ENCODE measurements at places on chromosomes 12 and 14. TPM values are rescaled to one million over a fixed set of nuclear protein-coding genes. Genes with fewer than 3 reads are reported as not detected.

GRCh38 chr12:10863512-10864218, 14.4 kb upstream of the PRR4 start:
- DNase-seq = no peak

GRCh38 chr14:52422650-52423356, 108.7 kb downstream of the PTGER2 start:
- peak; percentile 49 for DNase-seq

DNA sequence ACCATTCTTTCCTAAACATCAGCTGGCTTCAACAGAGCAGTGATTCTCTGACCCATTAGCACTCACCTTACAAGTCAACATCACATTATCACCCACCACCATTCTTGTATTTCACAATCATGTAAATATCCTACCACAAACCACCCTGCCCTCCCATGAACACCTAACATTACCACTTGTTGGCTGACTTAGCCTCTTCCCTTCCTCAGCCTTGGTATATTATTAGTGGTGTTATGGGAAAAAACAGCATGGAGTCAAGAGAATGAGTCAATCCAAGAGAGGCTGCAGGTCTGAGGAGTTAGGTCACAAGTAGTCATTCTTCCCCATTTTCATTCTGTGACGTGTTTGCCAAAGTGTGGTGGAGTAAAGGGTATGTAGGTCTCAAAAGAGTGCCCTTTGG, 22.3 kb upstream of the MGP start:
- no peak for DNase-seq

Gene CFL2
- total RNA-seq = 147 TPM

Gene TPH2
- total RNA-seq = not detected

Data from fibroblast of lung (primary cell).